ENCODE measurements at places on chromosomes 1 and 21.

DNA sequence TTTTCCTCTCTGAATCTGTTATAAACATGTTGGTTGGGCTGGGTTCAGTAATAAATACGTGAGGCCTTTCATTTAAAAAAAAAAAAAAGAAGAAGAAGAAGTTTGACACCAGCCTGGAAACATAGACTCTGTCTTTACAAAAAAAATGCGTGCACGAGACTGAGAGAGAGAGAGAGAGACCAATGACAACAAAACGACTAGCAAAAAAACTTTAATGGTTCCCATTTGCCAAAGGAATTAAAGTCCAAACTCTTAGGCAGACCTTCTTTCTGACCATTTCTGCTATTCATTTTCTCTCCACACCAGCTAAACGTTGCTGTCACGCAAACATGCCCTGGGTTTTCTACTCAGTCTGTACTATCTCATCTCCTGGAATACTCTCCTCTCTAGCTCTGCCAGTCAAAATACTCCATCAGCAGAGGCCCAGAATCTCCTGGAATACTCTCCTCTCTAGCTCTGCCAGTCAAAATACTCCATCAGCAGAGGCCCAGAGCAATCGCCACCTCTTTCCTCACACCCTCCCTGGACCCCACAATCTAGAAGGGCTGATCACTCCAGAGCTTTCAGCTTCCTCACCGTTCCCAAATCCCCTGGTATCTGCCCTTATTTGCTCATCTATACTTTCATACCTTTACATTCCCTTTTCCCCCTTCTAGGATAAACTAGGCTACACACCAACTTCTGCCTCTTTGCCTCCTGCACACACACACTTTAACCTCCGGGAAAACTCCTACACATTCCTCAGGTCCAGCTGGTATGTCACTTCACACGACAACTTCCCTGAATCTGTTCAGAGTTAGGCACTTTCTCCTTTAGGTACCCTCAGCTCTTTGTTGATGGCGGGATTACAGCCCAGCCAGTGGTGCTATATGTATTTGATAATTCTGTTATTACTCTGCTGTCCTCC is 100.0 kb downstream of the CDC7 start:
- no peak for DNase-seq

DNA sequence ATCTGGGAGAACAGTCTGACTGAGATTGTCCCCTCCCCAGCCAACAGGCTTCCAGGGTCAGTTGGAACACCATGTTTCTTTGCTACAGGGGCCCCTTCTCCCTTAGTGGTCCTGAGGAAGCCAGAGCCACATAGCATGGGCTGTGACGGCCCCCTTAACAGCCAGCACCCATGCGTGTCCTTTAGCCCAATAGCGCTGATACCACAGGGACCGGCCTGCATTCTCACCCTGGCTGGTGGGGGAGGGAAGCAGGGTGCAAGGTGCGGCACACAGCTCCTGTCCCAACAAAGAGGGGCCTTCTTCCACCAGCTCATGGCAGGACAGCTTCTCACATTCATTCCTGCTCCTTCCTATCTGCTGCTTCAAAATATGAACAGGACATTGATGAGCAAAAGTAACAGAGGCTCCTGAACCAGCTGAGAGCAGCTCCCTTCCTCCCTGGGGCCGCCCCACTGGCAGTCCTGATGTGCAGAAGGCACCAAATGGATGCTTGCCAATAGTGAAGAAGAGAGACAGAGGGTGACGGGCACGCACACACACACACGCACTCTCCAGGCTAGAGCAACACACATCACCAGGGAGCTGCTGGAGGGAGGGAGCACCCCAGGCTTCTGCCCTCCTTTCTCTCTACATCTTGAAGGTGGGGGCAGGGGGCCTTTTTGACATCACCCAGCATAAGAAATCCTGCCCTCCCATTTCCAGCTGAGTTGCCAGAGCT is 99.4 kb downstream of the CRYAA start:
- DNase-seq = no peak

- no peak for DNase-seq
These were observed 11.5 kb upstream of the LAPTM5 start for GRCh38 chr1:30768830-30769718.

- DNase-seq = peak; percentile 81
These were observed 98.1 kb downstream of the ADSS2 start for GRCh38 chr1:244353551-244354091.

- DNase-seq = no peak
These were observed 32.0 kb upstream of the EXO1 start for GRCh38 chr1:241816008-241816407.

- DNase-seq = no peak
These were observed at the start of gene SOX13 for GRCh38 chr1:204072931-204073836. Gene SOX13, plus strand, starts transcription at chr1:204073115. Its CDS starts 39,801 bp downstream, at chr1:204112916.

- no peak for DNase-seq
These were observed 372.4 kb upstream of the PROX1 start for GRCh38 chr1:213615226-213615916.

GRCh38 chr1:3609016-3609768 is 2.1 kb downstream of the MEGF6 start:
- DNase-seq = peak; percentile 63

DNA sequence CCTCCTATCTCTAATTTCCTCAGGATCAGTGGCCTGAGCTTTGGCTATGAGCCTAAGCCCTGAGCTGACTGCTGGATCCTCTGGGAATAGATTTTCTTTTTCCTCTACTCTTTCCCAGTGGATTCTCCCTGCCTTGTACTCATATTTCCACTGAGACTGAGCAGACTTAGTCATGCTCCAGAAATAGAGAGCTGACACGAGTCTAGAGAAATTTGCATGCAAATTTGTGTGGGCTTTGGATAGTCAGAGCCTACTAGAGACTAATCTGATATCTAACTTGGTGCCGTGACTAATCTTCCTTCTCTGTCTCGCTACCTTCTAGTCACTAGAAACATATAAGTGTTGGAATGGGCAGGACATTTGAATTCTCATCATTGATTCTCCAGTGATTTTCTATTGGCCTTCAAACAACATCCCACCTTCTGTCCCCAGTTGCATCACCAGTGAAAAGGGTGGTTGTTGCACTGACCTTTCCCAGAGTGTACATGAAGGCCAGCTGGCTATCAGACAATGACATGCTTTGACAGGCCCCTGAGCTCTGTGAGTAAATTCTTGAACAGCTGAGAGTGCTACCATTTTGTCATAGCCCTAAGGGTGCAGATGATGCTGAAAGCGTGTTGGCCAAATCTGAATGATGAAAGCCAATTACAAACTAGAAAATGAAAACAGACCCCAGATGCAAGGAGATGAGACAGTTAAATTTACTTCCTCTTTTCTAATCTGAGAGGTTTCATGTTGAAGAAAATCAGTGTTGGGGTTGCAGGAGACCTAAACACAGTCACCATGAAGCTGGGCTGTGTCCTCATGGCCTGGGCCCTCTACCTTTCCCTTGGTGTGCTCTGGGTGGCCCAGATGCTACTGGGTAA is at the start of gene FCRLA:
FCRLA (plus strand) TSS at position 748 of the 866 bp plus-strand sequence; CDS start at position 784, 36 bp downstream.
- peak; percentile 18 for DNase-seq

DNA sequence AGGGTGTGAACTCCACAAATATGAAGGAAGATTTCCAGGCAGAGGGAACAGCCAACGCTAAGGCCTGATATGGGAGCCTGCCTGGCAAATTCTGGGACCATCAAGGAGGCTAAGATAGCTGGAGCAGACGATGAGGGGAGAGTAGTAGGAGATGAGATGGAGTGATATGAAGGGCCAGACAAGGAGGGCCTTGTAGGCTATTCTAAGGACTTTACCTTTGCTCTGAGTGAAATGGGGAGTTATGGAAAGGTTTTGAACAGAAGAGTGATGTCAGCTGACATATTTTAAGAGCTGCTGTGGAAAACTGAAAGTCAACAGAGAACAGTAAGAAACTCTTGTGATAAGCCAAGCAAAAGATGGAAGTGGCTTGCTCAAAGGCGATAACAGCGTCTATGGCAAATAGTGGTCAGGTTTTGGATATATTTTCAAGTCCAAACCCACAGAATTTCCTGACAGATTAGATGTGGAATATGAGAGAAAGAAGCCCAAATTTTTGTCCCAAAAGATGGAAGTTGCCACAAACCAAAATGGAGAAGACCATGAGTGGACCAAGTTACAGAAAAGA is 2.1 kb upstream of the TP53BP2 start:
- DNase-seq = no peak

DNA sequence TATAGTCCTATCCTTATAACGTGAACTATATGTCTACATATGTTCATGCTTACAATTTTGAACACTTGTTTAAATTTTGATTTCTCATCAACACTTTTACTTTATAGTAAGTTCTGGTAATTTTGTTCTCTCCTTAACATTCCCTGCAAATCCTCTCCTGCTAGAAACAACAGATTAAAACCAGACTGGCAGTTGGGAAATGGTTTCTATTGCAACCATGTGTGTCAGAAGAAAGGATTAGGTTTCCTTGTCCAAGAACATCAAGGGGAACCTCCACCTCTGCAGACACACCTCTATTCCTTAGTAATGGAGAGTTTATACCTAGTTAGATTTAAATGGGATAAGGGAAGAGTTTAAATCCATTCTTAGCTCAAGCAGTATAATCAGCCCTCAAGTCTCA is 3.3 kb upstream of the WARS2 start:
- DNase-seq = no peak

DNA sequence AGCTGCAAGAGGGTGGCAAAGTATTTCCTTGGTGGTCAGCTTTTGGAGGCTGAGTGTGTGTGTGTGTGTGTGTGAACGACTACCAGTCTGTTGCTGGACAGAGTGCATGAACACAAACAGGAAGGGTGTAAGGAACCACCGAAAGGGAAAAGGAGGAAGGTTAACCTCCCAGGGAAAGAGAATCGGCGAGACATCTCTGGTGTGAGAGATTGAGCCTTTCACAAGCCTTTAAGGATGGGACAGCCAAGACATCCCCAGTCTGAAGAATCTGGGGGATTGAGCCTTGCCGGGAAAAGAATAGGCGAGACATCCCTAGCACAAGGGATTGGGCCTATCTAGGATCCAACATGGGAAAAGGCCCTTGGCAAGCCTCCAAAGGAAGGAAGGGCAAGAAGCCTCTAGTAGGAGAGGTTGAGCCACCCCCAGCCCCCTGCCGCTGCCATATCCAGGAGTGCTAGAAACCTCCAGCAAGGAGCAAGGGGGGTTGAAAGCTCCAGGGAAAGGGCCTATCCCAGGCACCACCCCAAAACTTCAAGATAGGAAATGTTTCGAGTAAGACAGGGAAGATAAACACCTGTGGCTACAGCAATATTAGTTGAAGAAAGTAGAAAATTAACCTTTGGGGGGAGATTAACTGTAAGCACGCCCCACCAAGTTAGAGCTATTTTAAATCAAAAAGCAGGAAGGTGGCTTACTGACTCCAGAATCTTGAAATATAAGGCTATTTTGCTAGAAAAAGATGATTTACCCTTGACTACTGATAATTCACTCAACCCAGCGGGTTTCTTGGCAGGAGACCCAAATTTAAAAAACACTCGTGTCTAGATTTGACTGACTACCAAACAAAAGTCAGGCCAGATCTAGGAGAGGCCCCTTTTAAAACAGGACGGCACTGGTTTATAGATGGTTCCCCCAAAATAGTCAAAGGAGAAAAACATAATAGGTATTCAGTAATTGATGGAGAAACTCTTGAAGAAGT is 3.2 kb downstream of the TEX50 start:
- no peak for DNase-seq

GRCh38 chr1:67623906-67624305 is 61.1 kb upstream of the GADD45A start:
- DNase-seq = no peak

- peak; percentile 85 for DNase-seq
These were observed at the start of gene NOL9 for GRCh38 chr1:6554031-6554906. Gene NOL9, minus strand, starts transcription at chr1:6554513. Its CDS starts 11 bp downstream, at chr1:6554502.

Data from Kasumi-1 (cell line).